ENCODE measurements at places on chromosomes 7 and 10.

DNA sequence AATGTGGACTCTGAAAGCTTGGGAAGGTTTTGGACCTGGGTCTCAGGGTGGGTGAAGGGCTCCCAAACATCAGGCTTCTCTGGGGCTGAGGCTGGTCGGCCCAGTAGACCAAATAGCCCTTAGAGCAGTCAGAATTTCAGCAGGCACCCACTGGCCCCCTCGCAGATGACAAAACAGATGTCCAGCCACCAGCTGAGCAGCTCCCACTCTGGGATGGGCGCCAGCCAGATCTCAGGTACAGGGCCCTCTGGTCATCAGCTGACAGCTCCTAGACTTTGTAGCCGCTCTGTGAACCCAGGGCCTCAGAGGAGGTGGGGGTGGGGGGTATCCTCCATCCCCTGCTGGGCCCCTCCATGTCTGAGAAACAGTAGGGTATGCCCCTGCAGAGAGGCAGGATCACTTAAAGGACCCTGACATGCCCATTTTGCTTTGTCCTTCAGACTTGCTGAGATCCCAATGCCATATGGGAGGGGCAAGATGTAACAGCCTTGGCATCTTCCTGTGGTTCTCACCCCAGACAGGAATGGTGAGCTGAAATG lies 26.5 kb downstream of the HSPA12A start:
- DNase-seq, result no peak

- no peak for DNase-seq
Measured at GRCh38 chr10:75466886-75467285, 35.5 kb downstream of the LRMDA start.

DNA sequence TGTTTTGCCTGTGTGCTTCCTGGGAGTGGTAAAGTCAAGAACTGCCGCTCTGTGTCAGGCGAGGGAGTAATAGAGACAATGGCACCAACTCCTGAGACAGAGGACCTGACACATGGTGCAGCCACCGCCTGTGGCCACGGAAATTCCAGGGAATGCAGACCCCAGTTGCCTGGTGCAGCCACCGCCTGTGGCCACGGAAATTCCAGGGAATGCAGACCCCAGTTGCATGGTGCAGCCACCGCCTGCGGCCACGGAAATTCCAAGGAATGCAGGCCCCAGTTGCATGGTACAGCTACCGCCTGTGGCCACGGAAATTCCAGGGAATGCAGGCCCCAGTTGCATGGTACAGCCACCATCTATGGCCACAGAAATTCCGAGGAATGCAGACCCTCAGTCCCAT lies 8.7 kb downstream of the DIP2C start:
- DNase-seq, result no peak

DNA sequence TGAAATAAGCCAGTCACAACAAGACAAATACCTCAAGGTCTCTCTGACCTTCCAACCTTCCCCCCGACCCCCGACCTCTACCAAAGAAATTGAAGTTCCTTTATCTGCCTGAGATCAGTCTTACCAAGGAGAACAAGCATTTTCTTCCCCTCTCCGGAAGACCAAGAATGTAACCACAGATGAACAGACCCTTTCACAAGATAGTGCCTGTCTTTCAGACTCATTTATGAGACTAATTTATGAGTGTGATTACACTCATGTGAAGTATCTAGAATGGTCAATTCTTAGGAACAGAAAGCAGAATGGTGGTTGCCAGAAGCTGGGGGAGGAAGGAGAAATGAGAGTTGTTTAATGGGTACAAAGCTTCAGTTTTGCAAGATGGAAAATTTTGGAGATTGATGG lies 108.9 kb upstream of the MKLN1 start:
- DNase-seq, result no peak
